ENCODE measurements at places on chromosomes 1 and 21.

DNA sequence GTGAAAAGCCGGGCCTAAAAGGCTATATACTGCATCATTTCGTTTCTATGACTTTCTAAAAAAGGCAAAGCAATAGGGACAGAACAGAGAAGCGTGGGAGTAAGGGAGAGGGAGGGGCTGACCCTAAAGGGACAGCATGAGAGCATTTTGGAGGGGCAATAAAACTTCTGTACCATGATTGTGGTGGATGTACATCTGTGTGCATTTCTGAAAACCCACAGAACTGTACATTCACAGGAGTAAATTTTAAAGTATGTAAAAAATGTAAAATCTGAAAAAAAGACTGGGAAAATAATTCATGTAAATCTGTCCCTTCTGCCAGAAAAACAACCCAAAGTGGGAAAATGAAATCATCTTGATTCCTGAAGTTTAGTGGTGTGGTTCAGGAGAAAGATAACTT is 235.4 kb downstream of the CENPF start:
- DNase-seq = no peak

- DNase-seq = no peak
Measured at GRCh38 chr1:193890935-193891334, 704.5 kb upstream of the B3GALT2 start.

DNA sequence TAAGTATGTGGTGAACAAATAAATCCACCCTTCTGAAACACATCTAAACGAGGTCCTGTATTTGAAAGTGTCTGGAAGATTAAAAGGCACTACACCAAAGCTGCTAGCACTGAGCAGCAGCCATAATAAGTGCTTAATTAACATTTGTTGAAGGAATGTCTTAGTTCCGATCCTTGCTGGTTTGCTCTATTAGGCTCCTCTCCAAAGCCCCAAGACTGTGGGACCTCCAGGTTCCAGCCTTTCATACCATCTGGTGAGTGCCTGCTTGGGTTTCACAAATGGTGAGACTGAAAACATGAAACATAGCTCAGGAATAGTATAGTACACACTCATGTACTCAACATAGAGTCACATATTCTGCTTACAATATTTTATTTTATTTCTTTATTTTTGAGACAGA is 640 bp upstream of the CYP2J2 start:
- no peak for DNase-seq

GRCh38 chr21:43191971-43192370 is 23.2 kb downstream of the CRYAA start:
- no peak for DNase-seq

DNA sequence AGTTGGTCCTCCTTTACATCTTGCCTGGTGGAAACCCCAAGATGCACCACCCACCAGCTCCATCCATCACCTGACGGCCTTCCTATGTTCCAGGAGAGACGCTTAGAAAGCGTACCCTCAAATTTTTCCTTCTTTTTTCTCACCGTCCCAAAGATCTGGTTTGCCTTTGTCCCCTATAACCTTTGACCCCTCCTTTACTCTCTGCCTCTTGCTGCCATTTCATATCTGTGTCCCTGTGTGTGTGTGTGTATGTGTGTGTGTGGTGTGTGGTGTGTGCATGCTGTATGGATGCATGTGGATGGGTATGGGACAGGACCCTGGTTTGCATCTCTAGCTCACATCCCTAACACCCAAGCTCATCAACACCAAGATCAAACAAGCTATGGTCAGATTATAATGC is 22.2 kb upstream of the IPO9 start:
- DNase-seq = no peak

DNA sequence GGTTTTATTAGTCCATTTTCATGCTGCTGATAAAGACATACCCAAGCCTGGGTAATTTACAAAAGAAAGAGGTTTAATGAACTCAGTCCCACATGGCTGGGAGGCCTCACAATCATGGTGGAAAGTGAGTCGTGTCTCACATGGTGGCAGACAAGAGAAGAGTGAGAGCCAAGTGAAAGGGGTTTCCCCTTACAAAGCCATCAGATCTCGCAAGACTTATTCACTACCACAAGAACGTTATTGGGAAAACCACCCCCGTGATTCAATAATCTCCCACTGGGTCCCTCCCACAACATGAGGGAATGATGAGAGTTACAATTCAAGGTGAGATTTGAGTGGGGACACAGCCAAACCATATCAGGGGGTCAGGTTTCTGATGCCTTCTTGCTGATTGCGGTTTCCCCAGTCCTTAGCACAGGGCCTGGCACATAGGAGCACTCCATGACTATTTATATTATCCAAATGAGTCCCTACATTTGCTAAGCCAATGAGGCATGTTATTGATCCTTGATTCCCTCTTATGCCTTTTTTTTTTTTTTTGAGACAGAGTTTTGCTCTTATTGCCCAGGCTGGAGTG is 35.3 kb upstream of the PAXBP1 start:
- no peak for DNase-seq

DNA sequence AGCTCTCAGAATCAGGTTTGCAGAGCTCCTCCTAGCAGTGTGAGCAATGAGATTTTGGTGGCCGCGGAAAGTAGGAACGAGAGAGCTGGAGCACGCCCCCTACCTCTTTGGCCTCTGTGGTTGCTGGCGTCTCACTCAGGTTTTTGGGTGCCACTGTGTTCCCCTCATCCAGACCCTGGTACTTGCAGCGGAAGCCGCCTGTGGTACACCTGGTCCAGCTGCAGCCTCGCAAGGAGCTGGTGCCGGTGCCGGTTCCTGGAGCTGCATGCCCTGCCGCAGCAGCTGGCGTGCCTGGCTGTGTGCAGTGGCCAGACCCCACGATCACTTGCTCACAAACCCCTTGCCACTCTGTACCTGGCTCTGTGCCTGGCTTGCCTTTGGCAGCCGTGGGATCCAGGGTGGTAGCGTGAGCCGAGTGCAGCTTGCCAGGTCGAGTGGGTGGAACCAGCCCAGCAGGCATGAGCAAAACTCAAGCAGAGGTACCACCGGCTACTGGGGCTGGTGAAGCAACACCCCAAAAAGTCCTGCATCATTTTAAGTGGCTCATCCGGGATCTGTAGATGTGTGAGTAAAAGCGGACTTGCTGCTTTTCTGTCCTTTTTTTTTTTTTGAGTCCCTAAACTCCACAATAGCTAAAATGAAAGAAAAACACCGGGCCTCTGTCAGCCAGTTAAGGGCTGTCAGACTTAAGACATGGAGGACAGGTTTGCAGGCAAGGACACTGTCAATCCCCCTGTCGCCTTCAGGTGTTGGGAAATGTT is 844.9 kb downstream of the KCNT2 start:
- DNase-seq = no peak

GRCh38 chr21:15449556-15449955 is 280.2 kb upstream of the USP25 start:
- no peak for DNase-seq

GRCh38 chr1:84363019-84363418 is 35.3 kb upstream of the DNASE2B start:
- no peak for DNase-seq

- DNase-seq = no peak
Measured at GRCh38 chr1:54619749-54620148, 3.6 kb downstream of the FAM151A start.

DNA sequence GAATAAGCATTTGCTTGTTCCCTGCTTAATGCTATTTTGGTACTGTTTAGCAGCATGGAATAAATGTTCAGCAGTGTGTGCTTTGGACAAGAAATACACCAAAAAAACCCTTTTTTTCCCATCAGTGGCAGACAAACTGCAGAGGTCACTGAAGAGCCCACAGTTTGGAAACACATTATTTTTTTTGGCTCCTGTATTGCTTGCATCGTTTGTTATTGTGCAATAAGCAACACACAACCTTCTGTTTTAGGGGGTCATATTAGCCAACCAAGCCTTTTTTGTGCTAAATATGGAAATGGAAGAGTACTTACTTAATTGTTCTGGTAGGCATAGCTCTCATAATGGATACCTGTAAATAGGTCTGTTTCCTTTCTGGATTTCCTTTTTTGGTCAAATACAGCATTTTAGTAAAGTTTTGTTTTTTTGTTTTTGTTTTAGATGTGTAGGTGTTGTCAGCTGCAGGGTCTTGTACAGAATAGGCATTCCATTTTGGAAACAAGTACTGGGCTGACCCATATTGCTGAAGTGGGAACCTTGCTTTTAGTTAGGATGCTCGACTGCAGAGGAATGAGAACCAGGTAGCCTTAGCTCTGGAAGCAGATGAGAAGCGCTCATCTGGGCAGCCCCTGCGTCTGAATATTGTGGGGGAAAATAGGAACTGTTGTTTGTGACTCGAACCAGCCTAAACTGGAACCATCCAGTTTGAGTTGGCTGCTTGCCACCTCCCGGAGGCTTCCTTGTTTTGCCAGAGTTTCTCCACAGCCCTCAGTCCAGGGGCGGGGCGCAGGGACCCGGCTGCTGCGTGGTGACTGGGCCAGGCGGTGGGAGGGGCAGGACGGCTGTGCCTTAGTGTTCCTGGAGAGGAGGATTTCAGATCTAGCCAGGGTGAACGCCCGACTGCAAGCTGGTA is 38.4 kb downstream of the SPEN start:
- peak; percentile 68 for DNase-seq

DNA sequence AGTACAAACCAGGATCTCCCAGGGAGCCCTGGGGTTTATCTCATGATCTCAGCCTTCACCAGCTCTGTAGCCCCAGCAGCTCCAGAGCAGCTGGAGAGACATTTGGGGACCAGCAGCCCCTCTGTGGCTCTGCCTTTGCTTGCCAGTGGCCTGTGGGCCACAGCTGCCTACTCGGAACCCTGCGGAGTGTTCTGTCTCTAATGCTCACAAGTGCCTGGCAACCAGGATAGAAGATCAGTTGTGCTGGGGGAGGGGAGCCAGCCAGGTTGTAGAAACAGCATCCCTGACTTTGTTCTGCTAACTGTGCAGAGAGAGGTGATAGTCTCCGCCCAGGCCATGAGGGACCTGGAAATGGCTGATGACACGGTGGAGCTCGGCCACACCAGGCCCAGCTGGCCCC is 50.9 kb upstream of the KCNJ15 start:
- no peak for DNase-seq

DNA sequence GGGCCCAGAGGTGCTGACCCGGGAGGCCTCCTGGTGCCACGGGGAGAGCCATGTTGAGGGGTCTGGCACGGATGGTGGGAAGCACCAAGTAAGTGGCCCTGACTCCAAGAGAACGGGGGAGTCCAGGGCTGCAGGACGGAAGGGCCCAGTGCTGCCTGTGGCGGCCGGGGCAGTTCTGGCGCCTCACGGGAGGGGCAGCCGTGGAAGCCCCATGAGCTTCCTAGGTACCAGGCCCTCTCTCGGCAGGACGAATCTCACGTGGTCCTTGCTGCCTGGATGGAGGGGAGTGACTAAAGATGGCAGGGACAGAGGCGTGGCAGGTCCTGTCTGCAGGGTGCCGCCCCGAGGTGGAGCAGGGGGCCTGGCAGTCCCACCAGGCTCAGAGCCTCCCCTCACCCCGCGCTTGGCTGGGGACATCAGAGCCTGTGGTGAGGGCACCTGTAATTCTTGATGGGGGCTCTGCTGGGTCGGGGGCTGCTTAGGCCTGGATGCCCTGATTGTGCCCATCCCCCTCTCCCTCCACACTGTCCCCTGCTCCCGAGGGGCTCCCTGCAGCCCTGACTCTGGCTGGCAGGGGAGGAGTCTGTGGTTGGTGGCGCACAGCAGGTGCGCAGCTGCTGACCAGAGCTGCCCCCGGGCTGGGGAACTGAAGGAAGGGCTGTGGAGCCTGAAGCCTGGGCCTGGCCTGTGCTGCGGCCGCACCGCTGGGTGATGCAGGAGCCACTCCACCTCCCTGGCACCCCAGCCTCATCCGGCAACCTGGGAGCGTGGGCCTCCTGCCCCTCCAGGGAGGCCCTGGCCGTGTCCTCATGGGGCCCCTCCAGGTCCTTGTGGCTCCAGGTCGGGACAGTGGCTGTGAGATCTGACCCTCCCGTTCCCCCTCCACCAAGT is 31.4 kb downstream of the POFUT2 start:
- DNase-seq = no peak

- no peak for DNase-seq
Measured at GRCh38 chr1:204192046-204192445, 4.2 kb downstream of the KISS1 start.

DNA sequence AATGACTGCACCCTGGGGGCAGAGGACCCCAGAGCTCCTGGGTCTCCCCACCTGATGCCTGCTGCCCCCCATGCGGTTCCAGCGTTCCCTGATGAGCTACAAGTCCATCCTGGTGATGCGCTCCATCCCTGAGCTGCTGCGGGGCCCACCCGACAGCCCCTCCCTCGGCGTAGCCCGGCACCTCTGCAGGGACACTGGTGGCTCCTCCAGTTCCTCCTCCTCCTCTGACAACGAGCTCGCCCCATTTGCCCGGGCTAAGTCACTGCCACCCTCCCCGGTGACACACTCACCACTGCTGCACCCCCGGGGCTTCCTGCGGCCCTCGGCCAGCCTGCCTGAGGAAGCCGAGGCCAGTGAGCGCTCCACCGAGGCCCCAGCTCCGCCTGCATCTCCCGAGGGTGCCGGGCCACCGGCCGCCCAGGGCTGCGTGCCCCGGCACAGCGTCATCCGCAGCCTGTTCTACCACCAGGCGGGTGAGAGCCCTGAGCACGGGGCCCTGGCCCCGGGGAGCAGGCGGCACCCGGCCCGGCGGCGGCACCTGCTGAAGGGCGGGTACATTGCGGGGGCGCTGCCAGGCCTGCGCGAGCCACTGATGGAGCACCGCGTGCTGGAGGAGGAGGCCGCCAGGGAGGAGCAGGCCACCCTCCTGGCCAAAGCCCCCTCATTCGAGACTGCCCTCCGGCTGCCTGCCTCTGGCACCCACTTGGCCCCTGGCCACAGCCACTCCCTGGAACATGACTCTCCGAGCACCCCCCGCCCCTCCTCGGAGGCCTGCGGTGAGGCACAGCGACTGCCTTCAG is 35.5 kb downstream of the TRIM11 start:
- no peak for DNase-seq

- DNase-seq = peak; percentile 33
Measured at GRCh38 chr1:15411593-15412137, 2.0 kb downstream of the EFHD2 start.

GRCh38 chr1:58465825-58466629 is 80.5 kb downstream of the OMA1 start:
- no peak for DNase-seq

- no peak for DNase-seq
Measured at GRCh38 chr1:212030936-212031528, 4.3 kb downstream of the INTS7 start.

- DNase-seq = no peak
Measured at GRCh38 chr1:246515390-246516005, 8.4 kb upstream of the SMYD3 start.

GRCh38 chr1:182641561-182641960 is 37.4 kb upstream of the RGS16 start:
- DNase-seq = no peak

- DNase-seq = no peak
Measured at GRCh38 chr21:46557469-46557868, 47.4 kb downstream of the S100B start.

DNA sequence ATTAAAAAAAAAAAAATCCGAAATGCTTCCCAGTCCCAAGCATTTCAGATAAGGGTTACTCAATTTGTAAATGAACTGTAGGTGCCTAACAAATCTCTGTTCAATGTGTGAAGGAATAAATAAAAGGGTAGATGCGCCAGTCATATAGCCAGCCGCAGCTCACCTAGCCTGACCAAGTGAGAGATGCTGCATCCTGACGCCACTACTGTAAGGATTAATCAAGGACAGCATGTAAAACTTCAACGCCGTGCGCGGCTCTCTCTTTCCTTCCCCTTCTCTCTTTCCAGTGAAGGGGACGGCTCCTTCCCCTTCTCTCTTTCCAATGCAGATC is 441 bp downstream of the PPT1 start:
- no peak for DNase-seq

- no peak for DNase-seq
Measured at GRCh38 chr1:181110013-181110412, 21.5 kb downstream of the IER5 start.

Measured in esophagus squamous epithelium (tissue), 5 donors.